ENCODE measurements at places on chromosomes 2 and 18.

DNA sequence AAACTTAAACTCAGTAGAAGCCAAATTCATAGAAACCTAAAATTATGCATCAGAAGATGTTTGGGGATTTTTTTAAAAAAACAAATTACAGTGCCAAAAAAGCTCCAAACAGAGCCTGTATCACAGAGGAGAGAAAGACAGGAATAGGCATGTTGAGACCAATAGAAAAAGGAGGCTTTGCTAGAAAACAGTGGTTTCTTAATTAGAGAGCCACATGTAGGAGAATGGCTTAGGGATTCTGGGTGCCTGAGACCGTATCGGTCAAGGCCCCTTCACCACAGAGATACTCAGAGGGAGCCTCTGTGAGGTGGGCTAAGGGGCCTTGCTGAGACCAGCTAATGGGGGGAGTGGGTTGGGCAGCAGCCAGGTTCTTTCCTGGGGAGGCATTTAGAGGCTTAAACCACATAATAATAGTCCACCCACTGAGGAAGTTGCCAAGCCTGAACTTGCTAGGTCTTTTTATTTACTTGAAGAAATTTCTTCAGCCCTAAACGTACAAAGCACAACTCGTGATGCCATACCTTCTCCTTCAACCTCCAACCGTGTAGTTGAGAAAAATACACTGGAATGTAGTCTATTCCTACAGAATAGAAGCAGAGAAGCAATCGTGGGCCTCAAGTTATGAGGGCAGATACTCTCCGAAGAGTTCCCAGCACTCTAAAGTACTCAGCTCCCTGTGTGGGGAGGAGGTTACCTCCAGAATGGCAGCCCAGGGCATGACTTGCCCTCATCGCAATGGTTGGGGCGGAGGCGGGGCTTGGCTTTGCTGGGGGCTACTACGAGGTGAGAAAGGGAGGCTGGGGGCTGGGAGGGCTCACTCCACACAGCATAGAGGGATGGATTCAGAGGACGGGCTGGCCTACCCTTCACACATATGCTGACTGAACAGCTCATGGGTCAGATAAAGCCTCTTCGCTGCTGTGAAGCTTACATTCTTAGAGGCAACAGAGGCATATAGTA, 237.9 kb downstream of the TPGS2 start:
- no peak for DNase-seq

GRCh38 chr2:168155680-168156079, 91.7 kb downstream of the STK39 start:
- no peak for DNase-seq

GRCh38 chr2:11558214-11558886, 24.5 kb downstream of the GREB1 start:
- DNase-seq, result no peak

DNA sequence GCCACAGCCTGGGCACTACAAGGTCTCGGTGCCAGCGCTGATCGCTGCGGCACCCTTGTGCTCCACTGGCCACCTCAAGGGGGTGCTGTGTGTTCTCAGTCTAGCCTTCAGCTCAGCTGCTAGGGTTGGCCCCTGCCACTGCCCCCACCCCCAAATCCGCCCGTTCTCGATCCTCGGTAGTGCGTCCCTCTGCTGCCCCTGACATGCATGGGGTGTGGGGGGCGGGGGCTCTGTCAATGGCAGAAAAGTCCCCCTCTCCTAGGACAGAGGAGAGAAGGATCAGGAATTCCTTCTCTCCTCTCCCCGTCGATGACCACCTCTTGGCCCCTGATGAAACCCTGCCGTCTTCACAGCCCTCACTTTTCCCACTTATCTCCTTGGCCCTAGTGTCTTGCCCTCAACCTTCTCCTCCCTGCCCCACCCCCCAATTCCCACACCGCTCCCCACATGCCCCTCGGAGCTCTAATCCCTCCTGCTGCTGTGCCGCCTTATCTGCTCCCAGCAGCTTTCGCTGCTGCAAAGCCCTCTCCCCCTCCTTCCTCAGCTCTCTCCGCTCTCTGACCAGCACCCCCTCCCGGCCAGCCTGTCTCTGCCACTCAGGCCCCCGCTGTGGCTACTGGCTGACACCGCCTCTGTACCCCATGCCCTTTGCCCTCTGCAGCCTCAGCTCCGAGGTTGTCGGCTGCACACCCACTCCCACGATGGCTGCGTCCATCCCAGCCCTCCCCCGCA, 4.3 kb upstream of the ASIC4 start:
- DNase-seq, result peak; percentile 57

DNA sequence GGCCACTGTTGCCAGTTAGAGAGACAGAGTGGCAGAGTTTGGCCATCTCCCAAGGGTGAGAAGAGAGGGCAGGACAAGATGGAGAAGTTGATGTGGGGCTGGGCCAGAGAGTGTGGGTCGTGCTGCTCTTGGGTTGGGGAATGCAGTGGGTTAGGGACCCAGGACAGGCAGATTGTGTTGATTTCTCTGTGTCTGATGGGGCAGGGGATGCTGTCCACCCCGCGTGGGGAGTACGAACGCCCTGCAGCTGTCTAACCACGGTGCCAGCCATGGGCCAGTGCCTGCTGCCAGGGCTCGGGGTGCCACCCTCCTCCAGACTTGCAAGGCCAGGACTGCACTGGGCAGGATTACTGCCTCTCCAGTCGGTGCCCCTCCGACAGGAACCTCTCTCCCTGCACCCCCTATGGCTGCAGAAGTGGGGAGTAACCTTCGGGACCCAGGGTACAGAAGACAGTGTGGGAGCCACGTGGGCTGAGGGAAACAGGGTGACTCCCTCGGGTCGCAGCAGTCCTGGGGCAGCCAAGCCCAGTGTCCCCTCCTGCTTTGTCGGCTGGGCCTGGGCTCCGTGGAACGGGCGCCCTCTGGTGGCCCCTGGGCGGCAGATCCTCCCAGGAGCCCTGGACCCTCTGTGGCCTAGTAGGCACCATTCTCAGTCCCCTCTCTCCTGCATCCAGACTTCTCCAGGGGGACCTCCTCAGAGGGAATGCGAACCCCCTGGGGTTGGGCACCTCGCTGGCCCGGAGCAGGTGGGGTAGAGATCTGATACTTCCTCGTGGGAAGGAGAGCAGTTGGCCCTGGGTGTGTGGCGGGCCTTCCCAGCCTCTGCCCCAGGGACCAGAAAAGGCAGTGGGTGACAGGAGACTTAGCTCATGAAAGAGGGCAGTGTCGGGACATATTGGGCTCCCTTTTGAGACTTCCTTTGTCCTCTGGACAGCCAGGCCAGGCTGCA, 2.7 kb downstream of the GPC1 start:
- DNase-seq, result peak; percentile 59

DNA sequence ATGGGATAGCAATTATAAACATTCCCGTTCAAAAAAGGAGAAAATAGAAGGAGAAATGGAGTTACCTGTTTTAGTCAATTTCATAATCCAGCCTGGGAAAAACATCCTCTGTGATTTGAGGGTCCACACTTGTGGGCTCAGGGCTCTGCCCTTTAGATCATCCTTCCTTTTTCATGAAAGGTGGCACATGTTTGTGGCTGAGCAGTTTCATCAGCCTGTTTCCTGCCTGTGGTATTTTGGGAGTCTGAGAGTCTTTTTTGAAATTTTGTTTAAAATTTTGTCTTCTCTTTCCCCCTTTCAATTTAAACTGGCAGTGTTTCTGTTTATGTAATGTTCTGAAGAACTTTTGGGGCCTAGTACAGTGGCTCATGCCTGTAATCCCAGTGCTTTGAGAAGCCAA, 84.0 kb downstream of the KIAA1328 start:
- no peak for DNase-seq

DNA sequence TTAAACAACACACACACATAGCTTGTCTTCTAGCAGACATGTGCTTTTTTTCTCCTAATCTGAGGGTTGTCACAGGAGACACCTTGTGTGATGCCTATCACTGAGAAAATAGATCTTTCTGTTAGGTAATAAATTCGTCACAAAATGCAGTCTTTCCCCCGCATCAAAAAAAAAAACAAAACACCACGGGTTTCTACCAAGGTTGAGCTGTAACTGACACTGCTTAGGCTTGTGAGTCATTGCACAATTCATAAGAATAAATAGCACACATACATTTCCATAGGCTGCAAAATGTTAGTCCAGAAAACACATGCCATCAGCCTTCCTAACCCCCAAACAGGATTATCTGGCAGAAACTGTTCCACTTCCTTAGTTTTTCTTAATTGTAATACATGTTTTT, 6.5 kb downstream of the TMEM163 start:
- DNase-seq, result no peak

DNA sequence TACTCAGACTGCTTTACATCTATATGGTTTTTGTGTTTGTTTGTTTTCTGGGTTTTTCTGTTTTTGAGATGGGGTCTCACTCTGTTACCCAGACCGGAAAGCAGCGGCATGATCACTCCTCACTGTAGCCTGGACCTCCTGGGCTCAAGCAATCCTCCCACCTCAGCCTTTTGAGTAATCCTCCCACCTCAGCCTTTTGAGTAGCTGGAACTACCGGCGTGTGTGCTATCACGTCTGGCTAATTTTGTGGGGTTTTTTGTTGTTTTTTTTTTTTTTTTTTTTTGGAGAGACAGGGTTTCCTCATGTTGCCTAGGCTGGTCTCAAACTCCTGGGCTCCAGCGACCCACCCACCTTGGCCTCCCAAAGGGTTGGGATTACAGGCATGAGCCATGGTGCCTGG, 9.1 kb downstream of the MAP3K2 start:
- no peak for DNase-seq

DNA sequence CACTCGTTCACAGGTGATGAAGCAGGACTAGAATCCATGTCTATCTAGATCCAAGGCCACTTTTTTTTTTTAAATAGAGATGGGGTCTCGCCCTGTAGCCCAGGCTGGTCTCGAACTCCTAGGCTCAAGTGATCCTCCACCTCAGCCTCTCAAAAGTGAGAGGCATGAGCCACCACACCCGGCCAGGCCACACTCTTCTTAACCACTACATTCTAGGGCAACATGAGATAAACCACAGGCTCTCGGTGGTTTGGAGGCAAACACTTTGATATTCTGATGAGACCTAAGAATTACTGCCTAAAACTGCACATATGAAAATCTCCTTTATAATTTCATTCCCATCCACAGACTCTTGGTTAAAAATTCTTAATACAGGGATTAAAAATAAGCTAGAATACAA, 51.8 kb downstream of the USP34 start:
- no peak for DNase-seq
